ENCODE measurements at places on chromosomes 1 and 21.

DNA sequence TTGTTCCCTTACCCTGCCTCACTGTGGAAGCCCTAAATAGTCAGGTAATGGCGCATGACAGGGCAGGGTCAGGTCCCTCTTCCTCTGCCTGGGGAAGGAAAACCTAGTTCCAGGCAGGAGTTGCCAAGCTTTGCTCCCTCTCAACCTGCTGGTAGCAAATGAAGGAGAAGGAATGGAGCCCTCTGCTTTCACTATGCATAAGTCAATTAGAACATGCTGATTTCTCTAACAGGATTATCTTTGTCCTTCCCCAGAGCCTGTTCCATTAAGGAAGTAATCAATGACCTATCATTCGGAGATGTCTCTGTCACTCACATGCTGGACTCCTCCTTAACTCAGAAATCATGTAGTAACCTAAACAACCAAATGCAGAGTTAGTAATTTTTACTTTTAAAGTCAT, 161.8 kb upstream of the NFIA start:
- DNase-seq: no peak

GRCh38 chr21:36945496-36946138, 20.9 kb downstream of the HLCS start:
- DNase-seq: no peak

DNA sequence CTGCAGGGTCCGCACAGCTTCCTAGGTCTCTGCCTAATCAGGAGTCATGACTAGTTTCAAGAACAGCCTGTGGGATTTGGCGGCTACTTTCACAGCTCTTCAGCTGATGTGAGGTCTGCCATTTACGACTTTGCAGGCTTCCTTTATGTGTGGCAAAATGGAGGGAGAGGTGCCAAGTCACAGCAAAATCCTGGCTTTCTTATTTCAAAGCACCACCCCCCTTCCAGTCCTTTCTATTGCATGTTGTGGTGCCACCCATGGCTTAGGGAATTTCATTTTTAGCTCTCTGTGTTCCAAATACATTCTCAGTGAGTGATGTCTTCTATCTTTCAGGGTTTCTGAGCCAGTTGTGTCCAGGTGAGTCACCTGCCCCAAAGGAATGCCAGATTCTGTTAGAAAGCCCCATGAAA, 75.1 kb upstream of the WLS start:
- DNase-seq: no peak

DNA sequence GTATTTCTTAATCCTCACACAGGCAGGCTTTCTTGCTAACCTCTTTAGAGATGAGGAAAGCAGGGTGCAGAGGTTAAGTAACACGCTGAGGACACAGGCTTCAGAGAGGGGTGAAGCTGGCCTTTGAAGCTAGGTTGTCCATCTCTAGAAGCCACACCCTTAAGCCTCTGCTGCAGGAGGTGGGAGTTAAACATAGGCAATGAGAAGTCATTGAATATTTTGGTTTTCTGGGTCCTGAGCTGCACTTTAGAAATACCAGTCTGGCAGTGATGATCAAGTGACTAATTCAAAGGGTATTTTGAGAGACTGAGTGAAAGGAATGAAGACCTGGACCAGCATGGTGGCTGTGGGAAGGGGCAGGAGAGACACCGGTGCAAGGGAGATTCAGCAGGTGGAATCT, 9.9 kb downstream of the KCNJ15 start:
- no peak for DNase-seq

GRCh38 chr1:183318433-183318832, 99.7 kb downstream of the NMNAT2 start:
- no peak for DNase-seq

- no peak for DNase-seq
These were observed 3.3 kb downstream of the CDC42SE1 start for GRCh38 chr1:151056149-151056548.
